Immature natural killer cell (primary cell): ENCODE measurements at places on chromosomes 5 and 9. TPM values are rescaled to one million over a fixed set of nuclear protein-coding genes. Genes with fewer than 3 reads are reported as not detected.

SMIM33 gene
- polyA plus RNA-seq = not detected

C9 gene
- not detected for polyA plus RNA-seq

DNA sequence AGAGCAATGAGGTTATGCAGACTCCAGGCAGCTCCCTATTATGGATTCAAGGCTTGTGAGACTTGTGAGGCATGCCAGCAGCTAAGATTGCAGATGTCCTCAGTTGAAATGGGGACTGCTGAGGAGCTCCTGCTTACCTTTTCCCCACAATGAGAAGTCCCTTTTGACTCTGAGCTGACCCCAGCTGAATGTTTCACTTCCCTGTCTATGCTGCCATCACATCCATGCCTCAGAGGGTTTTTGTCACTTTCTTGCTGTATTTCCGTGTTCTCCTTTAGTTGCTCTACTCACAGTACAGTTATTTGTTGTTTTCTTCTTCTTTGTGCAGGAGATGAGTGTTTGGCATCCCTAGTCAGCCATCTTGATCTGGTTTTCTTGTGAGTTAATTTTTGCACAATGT lies 18.8 kb upstream of the OR2S2 start:
- H3K27ac ChIP-seq = no peak overlapping the region
- H3K4me1 ChIP-seq = peaks cover 8% of the 10 kb centered on the region
- H3K27me3 ChIP-seq = peaks cover 39% of the 10 kb centered on the region
- no peak for DNase-seq
- no peak overlapping the region for H3K4me3 ChIP-seq

DNA sequence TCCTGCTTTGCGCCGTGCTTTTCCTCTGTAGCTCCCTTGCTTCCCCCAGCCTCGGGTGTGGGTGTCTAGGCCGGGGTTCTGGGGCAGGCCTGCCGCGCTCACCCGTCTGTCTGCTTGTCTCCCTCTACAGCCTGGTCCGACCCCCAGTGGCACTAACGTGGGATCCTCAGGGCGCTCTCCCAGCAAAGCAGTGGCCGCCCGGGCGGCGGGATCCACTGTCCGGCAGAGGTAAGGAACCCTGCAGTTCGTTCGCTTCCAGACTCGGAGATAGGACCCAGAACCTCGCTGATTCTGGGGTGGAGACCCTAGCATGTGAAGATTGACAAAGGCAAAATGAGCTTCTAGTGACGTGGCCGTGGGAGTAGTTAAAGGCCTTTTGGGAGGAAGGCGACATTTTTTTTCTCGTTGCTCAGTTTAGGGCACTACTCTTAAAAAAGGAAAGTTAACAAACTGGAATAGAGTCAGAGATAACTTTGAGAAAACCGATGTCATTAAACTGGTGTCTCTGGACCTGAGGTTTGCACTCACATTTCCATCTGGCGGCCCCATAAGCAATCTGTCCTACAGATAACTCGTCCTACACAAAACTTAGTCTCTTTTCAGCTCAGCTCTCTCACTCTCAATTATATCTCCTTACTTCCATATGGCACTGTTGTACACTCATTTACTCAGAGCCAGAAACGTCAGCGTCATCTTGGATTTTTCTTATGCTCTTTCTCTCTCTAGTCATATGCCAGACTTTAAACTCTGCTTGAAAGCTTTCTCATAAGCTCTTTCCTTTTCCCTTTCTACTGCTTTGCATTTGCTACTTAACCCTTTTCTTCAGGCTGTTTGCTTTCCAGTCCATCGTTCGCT lies 561 bp downstream of the SEC61B start:
- H3K36me3 ChIP-seq = peaks cover 12% of the 10 kb centered on the region
- H3K27me3 ChIP-seq = peaks cover 9% of the 10 kb centered on the region
- no peak for DNase-seq

GRCh38 chr5:3933536-3933935 lies 337.9 kb downstream of the IRX1 start:
- DNase-seq = no peak
- H3K27me3 ChIP-seq = no peaks in the 10 kb centered on the region
- H3K27ac ChIP-seq = peak overlapping the region; percentile 21
- H3K4me3 ChIP-seq = no peak overlapping the region

GRCh38 chr5:2282034-2282690 lies 399.4 kb upstream of the IRX4 start:
- no peak for DNase-seq
- H3K27me3 ChIP-seq = peaks cover 3% of the 10 kb centered on the region
- no peaks in the 10 kb centered on the region for H3K36me3 ChIP-seq

DNA sequence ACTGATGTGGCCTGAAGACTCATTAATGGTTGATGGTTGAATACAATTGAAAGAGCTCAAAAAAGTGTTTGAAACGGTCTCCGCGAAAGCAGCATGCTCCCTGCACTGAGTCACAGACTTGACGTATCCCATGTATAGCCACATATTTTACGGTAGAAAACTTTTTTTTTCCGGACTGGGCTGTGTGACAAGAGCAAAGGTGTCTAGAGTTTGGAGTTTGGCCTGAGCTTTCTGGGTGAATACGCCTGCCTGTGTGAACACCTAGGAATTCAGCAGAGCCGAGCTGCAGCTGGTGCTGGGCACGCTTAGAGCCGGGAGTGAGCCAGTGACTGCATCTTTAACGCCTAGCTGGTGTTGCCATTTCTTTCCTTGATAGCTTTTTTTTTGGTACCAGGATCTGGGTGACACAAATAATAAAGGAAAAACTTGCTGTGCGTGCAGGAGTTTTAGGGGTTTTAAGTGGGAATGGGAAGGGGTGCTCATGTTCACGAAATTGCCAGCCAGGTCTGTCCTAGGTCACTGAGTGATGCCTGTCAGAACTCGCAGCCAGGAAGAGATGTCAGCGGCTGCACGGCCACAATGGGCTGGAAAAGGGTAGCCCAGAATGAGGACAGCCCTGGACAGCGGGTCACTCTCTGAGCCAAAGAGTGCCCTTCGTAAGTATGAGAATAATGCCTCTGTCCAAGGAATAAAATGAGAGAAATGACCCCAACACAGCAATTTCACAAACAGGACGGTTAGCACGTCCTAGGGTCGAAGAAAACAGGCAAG lies 51.7 kb downstream of the PSMB7 start:
- H3K4me1 ChIP-seq = peaks cover 84% of the 10 kb centered on the region
- H3K27me3 ChIP-seq = no peaks in the 10 kb centered on the region
